NCI-H1694 treated with DMSO at 0.1 percent for 48 hours (cell line): ENCODE measurements at places on chromosomes 2 and 18.

DNA sequence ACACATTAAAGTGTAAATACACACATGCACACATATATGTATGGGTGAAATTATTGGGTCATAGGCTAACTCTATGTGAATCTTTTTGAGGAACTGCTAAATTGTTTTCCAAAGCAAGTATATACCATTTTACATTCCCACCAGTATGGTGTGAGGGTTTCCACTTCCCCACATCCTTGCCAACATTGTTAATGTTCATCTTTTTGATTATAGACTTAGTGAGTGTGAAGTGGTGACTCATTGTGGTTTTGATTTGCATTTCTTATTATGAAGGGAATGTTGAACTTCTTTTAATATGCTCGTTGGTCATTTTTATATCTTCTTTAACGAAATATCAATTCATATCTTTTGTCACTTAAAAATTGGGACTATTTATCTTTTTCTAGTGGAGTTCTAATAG, 181.8 kb upstream of the GCFC2 start:
- DNase-seq = no peak

GRCh38 chr18:12066910-12067511, 26.6 kb upstream of the ANKRD62 start:
- no peak for DNase-seq

DNA sequence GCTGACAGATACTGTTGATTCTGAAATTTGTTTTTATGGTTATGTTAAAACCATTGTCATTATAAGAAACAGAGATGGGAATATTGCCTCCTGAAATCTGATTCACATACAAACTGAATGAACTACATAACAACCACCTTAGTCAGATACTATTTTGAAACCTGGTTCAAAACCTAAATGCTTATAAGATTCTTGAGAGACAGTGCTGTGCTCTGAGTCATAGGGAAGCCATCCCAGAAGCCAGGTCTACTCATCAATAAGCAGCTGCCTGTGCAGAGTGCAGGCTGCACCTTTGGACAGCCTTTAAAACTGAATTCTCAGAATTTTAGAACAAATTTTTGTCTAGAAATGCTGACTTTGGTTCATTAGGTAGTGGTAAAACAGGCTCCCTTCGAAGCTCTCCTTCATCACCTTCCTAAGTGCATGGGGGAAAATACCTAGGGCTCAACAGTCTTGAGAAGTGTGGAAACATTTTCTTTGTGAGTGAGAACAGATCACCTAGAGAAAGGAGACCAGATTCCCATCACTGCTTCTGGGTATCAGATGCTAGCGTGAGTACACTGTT, at the start of gene SERPINB7:
Gene SERPINB7 (plus strand): TSS at position 253 of the 565 bp plus-strand sequence. CDS start 6,955 bp downstream, outside the sequence.
- no peak for DNase-seq

- DNase-seq = no peak
Measured at GRCh38 chr2:42060718-42061619, 13.1 kb downstream of the PKDCC start.

DNA sequence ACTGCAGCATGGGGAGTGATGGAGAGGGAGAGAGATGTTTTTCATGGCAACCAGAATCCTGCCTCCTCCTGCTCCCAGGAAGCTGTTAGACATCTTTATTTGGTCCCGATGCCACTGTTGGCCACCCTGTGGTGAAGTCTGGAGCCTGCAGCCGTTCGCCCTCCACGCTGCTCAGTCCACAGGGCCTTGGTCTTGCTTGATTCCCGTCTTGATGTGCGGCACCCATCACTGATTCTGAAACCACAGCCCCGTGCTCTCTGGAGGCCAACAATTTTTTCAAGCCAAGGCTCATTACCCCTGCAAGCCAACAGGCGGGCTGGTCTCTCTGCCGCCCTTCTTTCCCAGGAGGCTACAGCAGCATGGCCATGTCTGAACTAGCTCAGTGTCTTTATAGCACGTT, 24.5 kb downstream of the SIGLEC15 start:
- no peak for DNase-seq

GRCh38 chr2:233385489-233386044, 31.3 kb downstream of the DGKD start:
- DNase-seq = no peak
